NCI-H2107 (cell line): ENCODE measurements at places on chromosomes 16 and 17.

GRCh38 chr17:39659279-39660010 lies 5.7 kb upstream of the TCAP start:
- no peak for DNase-seq

- DNase-seq, result no peak
Observed at GRCh38 chr16:12468552-12468951, 335.1 kb downstream of the CPPED1 start.

GRCh38 chr17:6517062-6517461 lies 39.3 kb downstream of the PITPNM3 start:
- DNase-seq, result no peak

GRCh38 chr17:5762191-5762590 lies 177.9 kb upstream of the NLRP1 start:
- no peak for DNase-seq

DNA sequence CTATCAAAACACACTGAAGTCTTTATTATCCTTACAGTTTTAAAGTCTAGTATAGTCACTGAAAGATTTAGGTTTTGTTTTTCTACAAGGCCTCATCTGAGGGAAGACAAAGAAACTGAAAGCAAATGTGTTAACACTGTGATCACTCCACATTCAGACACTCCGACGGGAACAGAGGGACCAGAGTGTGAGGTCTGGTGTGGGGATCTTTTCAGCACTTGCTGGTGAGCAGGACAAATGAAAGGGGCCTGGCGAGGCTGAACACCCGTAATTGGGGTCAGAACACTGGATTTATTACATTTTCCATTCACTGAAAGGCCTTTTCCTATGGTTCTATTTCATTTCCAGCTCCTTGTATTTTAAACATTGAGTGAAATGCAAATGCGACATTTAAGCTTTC lies 910.5 kb downstream of the CDH11 start:
- no peak for DNase-seq

DNA sequence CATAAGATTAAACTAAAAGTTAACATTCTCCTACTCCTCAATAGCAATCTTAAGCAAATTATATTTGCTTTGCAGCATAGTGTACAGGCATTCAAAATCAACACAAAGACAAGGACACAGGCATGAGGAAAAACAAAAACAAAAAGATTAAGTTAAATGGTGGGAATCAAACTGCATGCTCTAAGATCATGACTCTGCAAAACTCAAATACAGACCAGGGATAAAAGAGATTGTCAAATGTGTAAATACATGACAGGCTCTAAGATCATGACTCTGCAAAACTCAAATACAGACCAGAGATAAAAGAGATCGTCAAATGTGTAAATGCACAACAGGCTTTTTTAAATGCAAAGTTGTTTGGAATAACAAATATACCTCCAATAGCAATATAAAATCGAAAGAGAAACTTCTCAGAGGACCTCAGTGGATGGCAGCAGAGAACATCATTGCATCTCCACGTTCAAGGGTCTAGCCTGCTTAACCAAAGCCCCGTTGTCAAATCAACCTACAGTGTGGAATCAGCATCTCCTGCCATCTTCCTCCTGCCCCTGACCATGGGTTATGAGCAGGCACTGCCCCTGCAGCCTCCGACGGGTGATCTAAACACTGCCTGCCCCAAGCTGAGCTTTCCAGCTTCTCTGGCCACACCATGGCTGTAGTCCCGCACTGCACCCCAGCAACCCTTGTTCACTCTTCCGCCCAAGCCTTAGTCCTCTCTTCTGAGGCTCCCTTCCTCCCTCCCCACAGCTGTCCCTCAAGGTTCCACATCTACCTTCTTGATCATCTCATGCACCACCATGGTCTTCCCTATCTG lies 446.1 kb downstream of the SOX9 start:
- DNase-seq, result no peak
